Right forelimb (tissue), 1 donor: ENCODE measurements at places on chromosomes 3 and 15.

DNA sequence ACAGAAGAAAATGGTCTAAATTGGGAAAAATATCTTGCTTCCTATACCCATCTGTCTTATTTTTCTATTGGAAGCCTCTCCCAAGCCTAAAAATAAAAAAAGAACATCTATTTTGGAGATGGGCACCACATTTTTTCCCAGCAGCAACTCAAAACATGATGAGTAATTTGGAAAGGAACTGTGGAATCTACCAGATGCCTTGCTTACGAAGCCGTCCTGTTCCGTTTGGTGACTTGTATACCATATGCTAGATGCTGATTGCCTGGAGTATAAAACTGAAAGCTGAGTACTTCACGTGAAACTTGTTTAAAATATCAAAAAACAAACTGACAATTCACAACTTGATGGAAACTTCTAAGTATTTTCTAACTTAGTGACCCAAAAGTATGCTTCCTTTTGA lies 491.0 kb downstream of the ROBO2 start:
- no peak for DNase-seq

DNA sequence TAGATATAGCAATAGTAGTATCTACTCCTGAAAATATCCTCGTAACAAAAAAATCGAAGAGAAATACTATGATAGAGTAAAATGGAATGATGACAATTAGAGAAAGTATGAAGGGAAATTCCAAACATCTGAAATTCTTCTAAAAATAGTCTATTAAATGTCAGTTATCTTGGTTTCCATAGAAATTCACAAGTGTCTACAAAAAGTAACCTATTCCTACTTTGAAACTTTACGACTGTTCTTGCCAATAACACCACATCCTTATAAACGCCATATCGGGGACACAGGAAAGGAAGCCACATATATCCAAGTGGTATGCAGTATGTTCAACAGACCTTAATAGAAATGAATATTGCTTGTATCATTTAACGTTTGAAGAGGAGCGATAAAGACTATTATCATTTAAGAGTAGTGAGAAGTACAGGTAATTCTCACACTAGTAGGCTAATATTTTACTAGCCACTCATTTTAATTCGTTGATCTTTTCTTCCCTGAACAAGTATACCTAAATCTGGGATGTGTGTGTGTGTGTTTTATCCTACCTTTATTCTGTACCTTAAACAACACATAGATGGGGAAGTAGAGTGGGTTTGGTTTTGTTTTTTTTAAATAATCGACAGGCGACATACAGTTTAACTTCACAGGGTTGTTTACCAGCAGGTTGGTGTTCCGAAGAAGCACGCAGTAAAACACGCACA lies 1.2 kb downstream of the GPR176 start:
- no peak for DNase-seq

DNA sequence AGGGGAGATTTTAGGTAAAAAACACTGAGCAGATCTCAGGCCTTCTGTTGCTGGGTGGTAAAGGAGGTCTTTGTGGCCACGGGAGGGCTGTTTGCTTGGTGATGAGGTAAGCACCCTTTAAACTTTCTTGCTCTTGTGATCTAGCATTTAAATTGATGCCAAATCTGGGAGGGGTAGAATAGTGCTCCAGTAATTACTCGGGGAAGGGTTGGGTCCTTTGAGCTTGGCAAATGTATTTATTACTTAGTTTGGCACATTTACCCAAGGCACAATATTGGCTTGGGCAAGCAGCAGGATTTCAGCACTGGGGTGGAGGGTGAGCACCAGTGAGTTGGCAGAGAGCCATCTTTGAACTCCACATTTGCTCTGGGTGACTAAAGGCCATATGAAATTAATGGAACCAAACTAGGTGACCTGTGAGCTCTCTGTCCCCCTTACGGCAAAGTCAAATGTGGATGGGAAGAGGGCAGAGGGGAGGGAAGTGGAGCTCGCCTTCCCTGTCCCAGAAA lies 185.9 kb upstream of the ONECUT1 start:
- DNase-seq, result no peak

DNA sequence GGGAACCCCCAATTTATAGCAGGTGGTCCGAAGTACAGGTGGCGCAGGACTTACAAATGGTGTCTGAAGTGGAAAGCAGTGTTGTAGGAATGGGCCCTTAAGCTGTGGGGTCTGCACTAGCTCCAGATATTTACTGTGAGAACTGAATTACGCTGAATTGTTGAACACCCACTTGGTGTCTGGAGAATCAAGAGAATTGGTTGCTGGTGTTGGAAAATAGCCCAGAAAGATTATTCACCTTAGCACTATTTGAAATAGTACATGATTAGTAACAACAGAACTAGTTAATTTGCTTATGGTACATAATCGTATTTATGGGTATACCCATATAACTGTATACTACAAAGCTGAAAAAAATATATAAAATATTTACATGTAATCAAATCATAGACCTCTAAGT lies 64.8 kb downstream of the ADAM10 start:
- DNase-seq, result no peak

GRCh38 chr3:16595778-16596177 lies 9.4 kb downstream of the DAZL start:
- no peak for DNase-seq

- no peak for DNase-seq
Observed at GRCh38 chr15:93683651-93684050, 547.7 kb upstream of the MCTP2 start.

- no peak for DNase-seq
Observed at GRCh38 chr3:106167728-106168127, 298.9 kb upstream of the CBLB start.

DNA sequence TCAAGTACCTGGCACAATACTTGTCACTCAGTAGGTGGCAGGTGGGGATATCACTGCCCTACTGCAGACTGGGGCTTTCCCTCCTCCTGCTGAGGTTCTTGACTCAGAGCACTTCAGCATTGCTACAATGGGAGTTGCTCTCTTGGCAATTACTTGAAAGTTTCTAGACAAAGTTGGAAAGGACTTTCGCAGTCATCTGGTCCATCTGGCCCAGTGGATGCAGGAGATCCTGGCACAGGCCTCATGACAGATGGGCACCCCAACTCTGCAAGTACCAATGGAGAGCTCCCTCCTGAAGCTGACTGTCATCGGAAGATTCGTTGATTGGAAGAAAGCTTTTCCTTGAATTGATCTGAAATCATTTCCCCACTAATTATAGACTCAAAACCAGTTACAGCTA lies 19.2 kb upstream of the IGF2BP2 start:
- no peak for DNase-seq

- DNase-seq, result no peak
Observed at GRCh38 chr3:115019900-115020299, 127.2 kb downstream of the ZBTB20 start.

- DNase-seq, result no peak
Observed at GRCh38 chr3:126903521-126903920, 79.4 kb upstream of the PLXNA1 start.

GRCh38 chr3:40691452-40691861 lies 166.7 kb downstream of the ZNF621 start:
- no peak for DNase-seq

- DNase-seq, result no peak
Observed at GRCh38 chr3:104885214-104885814, 481.4 kb upstream of the ALCAM start.

DNA sequence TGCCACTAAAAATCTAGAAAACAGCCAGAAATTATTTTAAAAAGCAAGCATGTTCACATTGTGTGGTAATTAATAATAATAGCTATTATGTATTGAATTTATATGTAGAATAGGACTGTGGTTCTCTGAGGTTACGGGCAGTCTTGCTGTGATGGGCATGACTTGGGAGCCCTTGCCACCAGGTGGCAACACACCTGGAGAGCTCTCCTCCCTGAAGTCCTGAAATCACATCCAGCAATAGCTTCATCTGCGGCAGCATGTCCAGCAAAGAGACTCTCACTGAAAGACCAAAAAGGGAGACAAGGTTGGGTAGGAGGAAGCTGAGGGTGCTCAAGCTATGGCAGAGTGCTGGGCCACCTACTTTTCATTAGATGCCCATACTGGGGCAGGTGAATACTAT lies 206.8 kb upstream of the IL12A start:
- DNase-seq, result no peak

DNA sequence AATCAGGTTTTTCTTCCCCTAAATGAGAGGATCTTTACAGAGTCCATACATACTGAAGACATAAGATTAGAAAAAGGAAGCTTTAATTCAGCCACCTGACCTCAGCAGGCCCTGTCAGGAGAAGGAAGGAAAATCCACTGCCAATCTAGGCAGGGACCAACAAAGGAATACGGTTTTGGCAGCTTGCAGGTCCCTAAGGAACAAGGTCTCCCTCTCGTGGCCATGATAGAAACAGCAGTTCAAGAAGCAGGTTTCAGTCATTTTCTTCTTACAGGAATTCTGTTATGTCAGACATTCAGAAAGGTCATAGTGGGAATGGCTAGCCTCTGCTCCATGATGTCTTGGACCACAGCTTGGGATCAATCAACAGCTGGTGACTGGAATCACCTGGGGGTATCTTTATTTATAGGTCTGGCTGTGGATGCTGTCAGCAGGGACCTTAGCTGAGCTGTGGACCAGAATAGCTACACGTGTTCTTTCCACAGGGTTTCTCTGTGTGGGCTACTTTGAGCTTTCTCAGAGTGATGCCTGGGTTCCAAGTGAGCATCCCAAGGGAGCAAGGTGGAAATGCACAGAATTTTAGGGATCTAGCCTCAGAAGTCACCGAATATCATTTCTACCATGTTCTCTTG lies 9.4 kb upstream of the CMSS1 start:
- DNase-seq, result no peak

DNA sequence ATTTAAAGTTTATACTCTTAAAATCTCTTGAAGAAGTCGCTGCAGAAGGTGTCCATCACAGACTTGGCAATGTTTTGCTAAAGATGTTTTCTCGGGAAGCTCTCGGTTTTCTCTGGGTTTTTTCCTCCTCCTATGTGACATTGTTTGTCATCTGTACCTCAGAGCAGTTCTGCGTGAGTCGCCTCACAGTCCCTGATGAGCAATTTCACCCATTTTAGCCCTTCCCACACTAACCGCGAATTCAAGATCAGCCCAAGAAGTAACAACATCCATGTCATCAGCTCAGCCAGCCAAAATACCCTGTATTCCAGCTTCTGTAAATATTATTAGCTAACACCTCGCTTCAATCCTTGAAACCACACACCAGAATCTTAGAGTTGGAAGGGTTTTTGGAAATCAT lies 224.3 kb upstream of the SETMAR start:
- DNase-seq, result no peak

GRCh38 chr3:114119776-114120175 lies 59.1 kb downstream of the DRD3 start:
- no peak for DNase-seq

GRCh38 chr3:133489466-133490085 lies 83.9 kb upstream of the CDV3 start:
- DNase-seq, result no peak

- no peak for DNase-seq
Observed at GRCh38 chr3:25820366-25820765, 30.5 kb downstream of the OXSM start.

DNA sequence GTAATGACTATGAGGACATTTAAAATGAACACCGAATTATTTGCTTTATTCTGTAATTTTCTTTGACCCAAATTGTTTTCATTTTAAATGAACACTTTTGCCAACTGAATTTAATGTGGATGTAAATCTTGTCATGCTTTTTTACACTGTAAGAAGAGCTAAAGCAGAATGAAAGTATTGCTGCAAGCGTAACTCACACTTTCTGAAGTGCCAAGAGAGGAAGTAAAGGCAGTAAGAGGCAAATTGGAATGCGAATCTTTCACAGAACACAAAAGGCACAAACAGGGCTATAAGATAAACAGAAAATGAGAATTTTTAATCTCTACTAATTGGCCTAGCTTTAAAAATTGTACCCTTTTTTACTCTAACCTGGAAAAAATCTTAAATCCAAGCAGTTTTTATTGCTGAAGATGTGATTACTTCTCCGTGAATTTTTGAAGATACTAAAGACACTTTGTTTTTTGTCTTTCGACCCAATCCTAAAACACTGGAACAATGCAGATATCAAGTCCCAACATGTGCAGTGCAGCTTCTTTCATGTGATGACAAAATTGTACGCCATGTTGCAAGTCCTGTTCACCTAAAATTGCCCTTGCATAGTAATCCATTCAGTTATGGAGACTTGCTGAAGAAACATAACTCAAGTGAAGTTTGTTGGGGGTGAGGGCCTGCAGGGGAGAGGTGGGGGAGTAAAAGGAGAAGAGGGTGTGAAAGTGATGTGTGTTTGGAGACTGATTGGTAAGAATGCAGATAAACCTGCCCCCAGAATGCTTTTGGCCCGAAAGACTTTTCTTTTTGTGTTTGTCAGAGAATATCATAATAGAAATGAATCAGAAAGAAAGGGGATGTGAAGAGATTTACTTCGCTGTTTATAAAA lies 1.4 kb downstream of the ARID3B start:
- DNase-seq, result no peak

DNA sequence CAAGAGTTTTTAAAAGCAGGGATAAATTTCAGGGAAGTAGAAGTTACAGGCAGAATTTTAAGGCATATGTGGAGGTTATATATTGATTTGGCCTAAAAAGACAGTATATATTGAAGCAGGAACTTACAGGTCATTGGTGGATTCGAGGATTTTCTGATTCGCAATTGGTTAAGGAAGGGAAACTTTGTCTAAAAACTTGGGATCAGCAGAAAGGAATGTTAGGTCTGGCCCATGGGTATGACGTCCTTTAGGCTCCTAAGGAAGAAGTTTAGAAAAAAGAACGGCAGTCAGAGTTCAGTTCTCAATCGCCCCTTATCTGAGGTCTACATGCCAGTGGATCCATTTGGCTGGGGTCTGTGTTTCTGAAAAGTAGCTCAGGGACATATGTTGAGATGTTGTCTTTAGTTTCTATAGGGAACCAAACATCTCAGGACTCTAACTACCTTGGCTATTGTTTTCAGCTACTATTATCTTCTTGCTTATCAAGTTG lies 33.2 kb upstream of the ACP3 start:
- DNase-seq, result no peak

DNA sequence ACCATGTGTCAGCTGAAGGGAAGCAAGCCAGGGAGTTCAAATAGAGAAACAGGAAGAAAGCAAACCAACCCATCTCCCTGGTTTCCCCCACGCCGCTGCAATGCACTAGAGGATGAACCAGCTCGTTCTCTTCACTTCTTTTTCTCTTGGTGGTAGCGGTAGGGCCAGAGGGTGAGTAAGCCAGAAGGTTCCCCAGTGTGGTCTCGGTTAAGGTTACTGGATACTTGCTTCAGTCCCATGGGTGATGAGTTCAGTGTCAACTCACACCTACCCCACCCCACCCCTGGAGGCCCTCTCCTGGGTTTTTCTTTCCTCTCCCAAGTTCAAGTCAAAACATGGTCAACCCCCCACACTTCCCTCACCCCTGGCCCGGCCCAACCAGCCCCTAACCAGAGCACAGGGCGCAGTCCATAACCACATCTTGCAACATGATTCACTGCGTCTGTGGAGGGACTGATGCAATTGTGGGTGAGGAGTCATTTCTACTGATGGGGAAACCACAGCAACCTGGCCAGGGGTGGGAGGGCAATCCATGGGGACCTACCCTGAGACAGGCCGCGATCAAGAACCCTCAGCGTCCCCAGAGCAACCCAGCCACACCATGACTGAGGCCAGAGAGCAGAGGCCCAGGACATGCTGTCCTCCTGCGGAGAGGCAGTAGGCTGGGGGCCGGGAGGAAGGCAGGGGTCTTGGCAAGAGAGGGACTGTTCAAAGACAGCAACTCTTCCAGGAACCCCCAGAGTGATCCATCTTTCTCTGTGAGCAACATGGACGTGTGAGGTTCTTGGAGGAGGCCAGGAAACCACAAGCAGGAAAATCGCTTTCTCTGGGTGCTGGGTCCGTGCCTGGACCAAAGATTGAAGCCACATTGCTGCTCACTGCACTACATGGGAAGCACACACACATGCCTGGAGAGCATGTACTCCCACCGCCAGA lies 276.6 kb downstream of the UACA start:
- DNase-seq, result no peak

- no peak for DNase-seq
Observed at GRCh38 chr3:102662498-102662772, 227.6 kb downstream of the ZPLD1 start.
